ENCODE measurements at places on chromosomes 4 and X.
A peak's percentile ranks its signal among the peaks of the same experiment; 100 is the strongest.

- DNase-seq: no peak
Observed at GRCh38 chrX:68060506-68061205, 372.6 kb downstream of the OPHN1 start.

DNA sequence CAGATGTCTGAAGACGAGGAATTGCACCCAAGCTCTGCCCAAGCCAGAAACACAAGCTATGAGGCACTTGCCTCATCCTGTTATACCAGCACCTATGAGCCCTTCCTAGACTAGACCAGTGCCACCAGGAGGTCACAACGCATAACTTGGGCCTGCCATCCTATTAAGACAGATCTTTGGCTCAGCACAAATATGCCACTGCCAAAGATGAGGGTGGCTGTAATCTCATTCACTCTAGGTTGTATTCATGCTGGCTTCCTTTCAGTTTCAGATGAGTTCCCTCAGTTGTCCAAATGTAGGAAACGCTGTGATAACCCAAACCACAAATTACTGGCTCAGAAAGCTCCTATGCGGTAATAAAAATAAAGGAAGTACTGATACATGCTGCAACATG, 76.5 kb upstream of the CITED1 start:
- no peak for DNase-seq

GRCh38 chrX:130079824-130080406, 30.4 kb downstream of the ELF4 start:
- DNase-seq: peak; percentile 57

DNA sequence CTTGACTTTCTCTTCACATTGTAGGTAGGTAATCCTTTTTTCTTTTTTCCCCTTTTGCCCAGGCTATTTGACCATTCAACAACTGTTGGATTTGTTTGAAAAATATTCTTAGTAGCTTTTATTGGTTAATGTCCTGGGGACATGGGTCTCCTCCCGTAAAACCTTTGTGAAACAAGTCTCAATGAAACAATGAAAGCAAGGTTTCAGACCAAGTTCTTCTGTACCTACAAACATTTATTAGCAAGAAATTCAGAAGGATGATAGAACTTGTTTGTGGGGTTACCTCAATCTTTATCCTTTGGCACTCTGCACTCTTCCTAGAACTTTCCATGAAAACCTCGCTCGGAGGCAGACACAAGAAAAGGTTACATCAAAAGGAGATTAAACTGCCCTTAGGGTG, 190.7 kb upstream of the ANK2 start:
- DNase-seq: no peak

DNA sequence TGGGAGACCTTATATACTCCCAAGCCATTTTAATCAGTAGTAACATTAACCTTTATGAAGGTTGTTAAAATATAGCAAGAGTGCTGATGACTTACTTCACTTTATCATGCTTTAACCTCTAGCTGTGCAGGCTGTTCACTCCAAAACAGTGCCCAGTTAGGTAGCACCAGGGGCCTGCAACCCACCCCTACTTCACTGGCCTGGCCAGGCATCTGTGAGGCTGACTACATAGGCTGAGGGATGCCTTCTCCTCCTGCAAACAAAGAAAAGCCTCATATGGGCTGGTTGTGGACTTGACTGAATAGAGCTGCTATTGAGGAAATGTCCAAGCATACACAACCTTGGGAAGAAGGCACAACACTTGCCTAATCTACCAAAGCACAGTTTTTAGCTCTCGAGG, 172.8 kb downstream of the SHROOM3 start:
- no peak for DNase-seq

DNA sequence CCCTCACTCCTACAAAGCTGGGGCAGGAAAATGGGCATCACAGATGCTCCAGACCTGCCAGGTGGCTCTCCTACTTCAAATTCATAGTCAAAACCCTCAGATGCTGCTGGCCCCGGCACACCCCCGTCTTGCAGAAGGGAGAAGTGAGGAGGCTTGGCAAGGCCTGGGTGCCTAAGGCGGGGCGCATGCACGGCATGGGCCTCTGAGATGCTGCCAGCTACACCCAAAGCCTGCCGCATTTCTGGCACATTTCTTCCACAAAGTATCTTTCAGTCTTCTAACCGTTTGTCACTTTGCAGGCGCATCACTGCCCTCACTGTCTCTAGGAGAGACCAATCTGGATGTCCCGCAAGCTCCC, 19.6 kb downstream of the WDR1 start:
- DNase-seq: no peak

DNA sequence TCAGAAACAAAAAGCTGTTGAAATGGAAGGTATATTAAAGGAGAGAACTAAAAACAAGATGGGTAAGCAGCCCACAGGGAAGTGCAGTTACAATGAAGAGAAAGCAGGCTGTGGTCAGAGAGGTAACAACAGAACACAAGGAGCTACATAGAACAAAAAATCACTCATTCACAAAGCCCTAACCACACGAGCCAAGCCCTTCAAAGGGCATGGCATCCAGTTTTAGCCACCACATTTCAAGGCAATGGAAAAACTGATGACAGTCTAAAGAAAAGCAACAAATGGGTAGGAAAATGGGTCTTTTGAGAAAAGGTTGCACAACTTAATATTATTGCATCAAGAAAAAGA, 37.5 kb downstream of the KDR start:
- DNase-seq: no peak

DNA sequence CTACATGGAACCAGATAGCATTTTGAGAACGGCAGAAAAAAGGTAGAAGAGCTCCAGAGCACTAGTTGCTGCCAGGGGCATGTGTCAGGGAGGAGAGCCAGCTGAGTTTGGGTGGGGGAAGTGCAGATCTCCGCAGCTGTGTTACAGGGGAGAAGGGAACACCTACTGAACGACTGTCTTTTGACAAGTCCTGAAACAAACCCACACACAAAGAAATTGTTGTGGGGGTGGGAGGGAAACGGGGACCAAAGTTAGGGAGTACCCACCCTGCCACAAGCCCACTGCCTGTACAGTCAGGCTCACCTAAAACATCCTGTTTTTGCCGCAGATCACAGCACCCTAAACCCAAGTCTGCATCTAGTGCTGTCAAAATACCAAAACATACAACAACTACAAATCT, 55.5 kb downstream of the LEF1 start:
- no peak for DNase-seq

DNA sequence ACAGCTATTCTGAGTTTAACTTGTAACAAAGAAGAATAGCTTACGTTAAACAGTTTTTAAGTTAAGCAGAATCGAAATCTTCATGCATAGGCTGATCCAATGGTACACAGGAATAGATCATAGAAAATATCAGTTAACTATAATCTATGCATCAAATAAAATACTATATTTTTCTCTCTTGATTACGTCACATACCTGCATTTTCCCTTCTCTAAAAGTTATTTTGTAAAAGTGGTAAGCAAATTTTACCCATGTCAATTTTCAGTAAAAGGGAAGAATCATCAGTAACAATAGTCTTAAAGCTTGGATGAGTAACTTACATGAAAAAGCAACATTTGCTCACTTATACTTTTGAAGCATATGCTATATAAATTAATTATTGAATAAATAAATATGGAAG, 692.4 kb downstream of the FAT4 start:
- DNase-seq: no peak
